ENCODE measurements at places on chromosomes 7 and 10.

GRCh38 chr10:29257106-29257783, 31.6 kb upstream of the LYZL1 start:
- DNase-seq: no peak

GRCh38 chr7:128108641-128109423, 77.6 kb upstream of the LRRC4 start:
- DNase-seq: peak; percentile 33

- no peak for DNase-seq
Measured at GRCh38 chr7:117603627-117604026, 123.8 kb downstream of the CFTR start.

DNA sequence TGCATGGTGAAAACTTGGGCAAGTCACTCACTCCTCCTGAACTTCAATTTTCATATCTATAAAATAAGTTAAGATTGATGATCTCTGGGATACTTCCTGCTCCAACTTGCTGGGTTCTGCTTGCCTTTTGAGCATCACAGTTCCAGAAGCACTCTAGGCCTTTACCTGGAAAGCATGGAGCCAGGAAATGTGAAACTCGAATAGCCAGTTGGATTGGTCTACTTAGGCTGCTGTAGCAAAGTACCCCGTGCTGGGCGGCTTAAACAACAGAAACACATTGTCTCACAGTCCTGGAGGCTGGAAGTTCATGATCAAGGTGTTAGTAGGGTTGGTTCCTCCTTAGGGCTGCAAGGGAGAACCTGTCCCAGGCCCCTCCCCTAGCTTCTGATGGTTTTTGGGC, 64.5 kb downstream of the NAMPT start:
- DNase-seq: no peak

GRCh38 chr7:23136216-23136615, 30.6 kb downstream of the KLHL7 start:
- DNase-seq: no peak

- DNase-seq: no peak
Measured at GRCh38 chr10:71623986-71624291, 95.6 kb downstream of the C10orf105 start.

GRCh38 chr7:50505553-50506210, 55.5 kb upstream of the FIGNL1 start:
- DNase-seq: no peak

DNA sequence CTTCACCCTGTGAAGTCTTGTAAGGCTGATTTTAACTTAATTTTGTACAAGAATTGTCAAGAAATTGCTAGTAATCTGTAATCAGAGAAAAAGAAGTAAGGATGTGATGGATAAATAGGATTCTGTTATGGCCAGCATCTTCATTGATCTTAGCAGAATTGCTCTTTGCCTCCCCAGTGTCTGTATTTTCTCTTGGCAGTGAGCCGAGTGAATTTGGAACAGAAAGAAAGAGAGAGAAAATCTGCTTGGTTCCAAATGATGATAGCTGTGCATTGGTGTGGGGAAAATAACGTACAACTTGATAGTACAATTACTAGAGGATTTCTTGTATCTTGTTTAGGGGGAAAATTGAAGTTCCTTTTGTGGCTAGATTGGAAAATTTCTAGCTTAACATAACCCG, 34.6 kb downstream of the VTI1A start:
- DNase-seq: no peak

GRCh38 chr7:9691286-9691685, 1257.9 kb downstream of the NXPH1 start:
- no peak for DNase-seq

- no peak for DNase-seq
Measured at GRCh38 chr7:25256333-25256819, 28.1 kb upstream of the NPVF start.

DNA sequence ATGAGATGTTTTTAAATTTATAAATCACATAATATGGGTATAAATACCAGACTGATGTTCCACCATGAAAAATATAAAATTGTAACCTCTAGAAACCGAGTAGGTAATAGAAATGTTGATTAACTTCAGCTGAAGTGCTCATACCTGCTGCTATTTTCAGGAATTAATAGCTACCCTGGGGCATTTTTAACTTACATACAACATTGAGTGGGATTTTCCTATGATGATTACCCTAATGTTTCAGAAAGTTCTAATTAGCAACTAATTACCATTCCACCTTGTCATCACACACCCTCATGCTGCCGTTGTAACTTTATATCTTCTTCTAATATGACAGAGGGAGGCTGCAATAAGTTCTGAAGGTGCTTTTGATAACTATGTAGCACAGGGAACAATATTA, 53.5 kb upstream of the ARHGAP12 start:
- no peak for DNase-seq

GRCh38 chr7:103048833-103049232, 25.8 kb downstream of the FBXL13 start:
- DNase-seq: no peak

- no peak for DNase-seq
Measured at GRCh38 chr10:97311111-97311626, 7.9 kb upstream of the FRAT1 start.

DNA sequence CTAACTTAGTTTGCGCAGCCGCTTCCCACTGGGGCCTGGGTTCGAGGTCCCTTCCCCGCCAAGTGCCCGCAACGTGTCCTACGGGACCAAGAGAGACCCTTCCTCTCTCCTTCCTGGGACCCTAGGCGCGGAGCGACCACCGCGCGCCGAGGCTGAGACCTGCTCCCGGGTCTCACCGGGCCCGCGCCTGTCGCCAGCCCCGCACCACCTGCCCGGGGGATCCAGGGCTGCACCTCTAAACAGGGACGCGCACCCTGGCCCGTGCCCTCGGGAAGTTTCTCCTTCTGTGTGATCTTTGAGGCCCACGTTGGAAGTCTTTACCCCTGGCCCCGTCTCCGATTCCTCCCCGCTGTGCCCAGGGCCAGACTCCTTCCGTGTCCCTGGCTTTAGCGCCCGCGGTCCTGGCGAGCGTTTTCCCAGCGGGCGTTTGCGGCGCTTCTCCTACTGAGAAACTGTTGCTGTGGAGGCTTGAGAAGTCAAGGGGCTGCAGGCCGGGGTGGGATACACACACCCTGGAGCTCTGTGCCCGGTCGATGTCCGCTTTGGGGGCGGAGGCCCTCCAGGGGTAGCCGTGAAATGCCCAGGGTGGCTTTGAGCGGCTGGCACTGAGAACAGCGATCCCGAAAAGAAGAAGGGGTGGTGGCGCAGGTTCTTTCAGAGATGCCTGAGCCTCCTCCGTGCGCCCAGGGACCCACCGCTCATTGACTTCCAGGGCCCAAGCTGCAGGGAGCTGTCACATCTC, 575 bp downstream of the PLPP4 start:
- DNase-seq: no peak

DNA sequence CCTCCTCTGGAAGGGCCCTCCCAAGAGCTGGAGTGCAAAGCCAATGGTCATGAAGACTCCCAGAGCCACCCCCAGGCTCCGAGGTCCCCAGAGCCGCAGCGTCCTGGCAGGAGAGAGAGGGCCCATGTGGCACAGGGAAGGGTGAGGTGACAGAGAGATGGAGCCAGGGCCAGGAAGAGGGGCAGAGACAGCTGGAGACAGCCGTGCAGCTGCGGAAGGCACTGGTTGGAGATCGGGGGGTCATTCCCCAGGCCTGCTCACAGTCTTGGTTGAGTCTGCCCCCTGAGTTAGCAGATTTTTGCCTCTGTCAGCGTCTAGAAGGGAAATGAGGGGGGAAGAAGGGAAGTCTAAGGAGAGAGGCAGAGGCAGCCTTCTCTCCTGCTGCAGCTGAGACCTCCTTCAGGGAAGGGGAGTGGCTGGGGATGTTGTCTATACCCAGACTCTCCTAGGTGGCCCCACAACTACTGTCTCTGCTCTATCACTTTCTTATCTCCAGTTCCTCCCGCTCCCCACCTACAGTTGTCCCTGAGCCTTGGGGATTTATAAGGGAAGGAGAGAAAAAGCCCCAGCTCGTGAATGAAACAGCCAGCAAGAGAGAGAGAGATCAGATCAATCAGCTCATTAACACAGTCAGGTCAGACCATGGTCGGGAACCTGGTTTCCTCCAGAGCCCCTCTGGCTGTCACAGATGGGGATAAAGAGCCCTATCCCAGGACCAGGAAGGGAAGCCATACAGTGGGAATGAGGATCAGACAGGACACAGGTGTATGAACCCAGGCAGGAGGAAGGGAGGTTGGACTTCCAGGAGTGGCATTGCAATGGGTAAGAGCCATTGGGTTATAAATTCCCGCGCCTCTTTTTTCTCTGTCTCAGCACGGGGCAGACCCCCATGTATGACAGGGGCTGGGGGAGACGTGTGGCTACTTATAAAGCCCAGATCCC, 1.2 kb downstream of the GAL3ST4 start:
- DNase-seq: no peak

DNA sequence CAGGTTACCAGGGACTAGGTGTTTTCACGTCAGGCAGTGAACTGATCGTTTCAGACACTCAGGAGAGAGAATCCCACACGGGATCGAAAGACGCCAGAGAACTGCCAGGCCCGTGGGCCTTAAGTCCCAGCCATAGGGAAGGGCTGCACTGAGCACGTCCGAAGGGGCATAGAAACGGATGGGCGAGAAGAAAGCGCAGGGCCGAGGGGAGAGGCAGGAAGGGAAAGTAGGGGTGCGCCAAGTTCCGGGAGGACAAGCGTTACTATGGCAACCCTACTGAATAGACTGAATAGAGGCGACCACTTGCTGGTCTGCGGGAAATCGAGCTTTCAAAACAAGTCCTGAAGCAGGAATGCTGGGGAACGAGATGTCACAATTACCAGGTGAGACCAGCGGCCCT, 421.3 kb upstream of the NUPR2 start:
- DNase-seq: no peak

DNA sequence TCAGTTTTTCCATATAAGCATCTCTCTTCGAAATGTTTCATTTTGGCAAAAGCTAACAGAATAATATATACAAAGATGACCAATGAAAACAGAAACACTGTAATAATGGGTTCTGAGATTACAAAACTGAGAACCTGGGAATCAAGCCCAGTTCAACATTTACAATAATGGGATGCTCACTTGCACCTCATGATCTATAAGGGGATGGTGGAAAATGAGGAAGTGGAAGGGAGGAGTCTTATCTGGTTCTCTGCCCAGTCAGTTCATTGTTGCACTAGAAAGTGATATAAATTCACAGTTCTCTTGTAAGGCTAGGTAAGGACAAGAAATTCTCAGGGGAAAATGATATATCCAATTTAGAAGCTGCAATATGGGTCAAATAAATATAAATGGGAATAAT, 31.7 kb upstream of the RHOBTB1 start:
- no peak for DNase-seq

DNA sequence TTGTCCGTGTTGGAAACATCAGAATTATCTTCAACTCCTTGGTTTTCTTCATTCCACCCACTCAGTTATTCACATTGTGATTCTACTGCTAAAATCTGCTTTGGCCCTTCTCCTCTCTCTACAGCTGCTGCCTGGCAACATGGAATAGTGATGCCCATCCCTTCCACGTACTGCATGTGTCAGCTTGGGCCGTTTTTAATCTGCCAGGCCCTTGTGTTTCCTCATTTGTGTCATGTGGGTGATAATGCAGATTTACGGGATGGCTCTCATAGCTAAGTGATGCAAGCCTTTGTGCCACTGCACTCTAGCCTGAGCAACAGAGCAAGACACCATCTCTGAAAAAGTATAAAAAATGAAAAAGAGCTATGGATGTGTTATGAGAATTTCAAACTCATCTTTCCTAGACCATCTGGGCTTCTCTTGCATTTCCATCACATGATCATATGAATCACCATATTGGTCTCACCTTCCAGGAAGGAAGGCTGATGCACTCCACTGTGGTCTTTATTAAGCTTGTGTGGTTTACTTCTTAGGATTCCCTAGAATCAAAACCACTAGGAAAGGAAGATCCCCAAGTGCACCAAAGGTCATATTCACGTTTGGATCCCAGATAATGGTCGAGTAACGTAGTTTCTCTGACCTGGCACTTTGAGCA, 20.6 kb upstream of the CELF2 start:
- no peak for DNase-seq

DNA sequence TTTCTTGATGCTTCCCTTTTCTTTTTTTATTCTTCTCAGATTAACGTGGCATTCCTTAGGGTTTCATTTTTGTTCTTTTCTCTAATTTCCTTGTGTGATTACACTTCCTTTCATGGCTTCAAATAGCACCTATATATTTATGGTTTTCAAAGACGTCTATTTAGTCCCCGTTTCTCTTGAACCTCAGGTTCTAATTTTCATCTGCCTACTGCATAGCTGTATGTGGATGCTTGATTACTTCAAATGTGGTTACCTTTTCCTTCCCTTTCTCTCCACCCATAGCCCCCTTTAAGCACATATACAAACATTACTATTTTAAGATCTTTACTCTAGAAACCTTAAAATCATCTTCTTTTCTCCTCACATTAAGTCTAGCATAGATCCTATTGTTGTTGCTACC, 2.4 kb downstream of the TPST1 start:
- no peak for DNase-seq

- DNase-seq: no peak
Measured at GRCh38 chr10:63699785-63700613, 178.8 kb downstream of the REEP3 start.

- peak; percentile 40 for DNase-seq
Measured at GRCh38 chr7:8149222-8149621, 112.7 kb downstream of the ICA1 start.

DNA sequence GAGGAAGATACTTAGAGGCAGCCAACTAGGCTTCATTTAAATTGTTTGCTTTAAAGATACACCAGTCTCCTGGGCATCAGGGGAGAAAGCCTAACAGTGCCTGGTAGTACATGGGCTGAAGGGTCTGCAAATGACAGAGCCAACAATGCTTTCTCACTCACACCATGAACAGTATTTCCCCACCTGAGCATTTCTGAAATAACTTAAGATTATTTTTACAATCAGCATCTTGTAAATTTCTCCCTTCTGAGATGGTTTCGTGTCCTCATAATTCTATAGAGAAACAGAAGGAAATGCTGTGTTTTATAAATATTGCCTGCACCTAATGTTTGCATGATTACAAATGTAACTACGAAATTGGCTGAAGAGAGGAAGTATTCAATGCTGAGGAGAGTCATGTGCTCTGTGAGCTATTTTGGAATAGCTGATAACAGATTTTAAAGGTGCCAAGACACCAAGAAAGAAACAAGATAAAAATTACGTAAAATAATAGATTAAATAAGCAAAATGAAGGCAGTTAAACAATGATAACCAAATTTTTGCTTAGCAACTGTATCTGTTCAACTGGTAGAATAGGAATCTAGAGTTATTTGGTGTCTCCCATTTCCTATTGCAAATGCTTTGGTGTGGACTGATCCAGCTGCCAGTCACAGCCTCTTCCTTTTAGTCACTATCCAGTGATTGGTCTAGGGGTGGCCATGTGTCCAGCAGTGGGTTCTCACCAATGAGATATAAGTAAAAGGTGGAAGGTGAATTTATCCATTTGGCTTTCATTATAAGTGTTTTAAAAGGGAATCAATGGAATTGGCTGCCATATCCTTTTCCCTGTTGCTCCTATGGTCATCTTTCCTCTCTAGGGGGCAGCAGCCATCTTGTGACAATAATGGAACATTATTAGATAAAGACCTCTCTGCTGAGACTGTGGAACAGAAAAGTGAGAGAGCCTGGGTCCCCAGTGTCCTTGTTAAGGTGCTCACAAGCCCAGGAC, 167.9 kb upstream of the SLC26A5 start:
- DNase-seq: no peak

All from CD4-positive, alpha-beta T cell treated with Interleukin-4 for 4 hours (primary cell).